ENCODE measurements at places on chromosomes 6 and 20.

DNA sequence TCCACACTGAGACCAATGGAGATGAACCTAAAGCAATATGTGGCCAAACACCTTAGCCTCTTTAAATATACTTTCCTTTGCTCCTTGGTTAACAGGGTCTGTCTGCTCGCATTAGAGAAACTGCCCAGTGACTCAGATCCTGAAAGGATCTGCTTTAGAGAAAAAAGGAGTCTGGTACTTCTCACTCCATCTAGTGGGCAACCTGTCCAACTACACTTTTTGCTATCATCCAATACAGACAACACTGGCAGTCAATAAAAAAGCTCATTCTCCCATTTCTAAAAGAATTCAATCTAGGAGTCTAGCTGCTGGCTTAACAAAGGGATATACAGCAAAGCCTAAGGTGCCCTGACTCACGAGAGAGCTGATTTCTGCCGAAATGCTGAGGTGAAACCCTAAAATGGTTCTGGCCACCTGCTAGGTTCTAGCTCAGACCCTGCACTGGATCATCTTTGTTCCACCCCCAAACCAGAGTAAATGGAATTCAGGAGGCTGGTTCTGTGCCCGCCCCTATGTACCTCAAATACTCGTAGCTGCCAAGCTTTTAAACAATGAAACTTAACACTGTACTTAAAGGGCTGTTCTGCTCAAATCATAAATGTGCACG lies 11.5 kb downstream of the GNL1 start:
- peak; percentile 82 for DNase-seq

GRCh38 chr6:44367681-44368080 lies 19.8 kb upstream of the CDC5L start:
- no peak for DNase-seq

- DNase-seq = no peak
Observed at GRCh38 chr6:82511546-82511945, 147.9 kb downstream of the TPBG start.

GRCh38 chr6:51800603-51801002 lies 286.8 kb downstream of the PKHD1 start:
- no peak for DNase-seq

DNA sequence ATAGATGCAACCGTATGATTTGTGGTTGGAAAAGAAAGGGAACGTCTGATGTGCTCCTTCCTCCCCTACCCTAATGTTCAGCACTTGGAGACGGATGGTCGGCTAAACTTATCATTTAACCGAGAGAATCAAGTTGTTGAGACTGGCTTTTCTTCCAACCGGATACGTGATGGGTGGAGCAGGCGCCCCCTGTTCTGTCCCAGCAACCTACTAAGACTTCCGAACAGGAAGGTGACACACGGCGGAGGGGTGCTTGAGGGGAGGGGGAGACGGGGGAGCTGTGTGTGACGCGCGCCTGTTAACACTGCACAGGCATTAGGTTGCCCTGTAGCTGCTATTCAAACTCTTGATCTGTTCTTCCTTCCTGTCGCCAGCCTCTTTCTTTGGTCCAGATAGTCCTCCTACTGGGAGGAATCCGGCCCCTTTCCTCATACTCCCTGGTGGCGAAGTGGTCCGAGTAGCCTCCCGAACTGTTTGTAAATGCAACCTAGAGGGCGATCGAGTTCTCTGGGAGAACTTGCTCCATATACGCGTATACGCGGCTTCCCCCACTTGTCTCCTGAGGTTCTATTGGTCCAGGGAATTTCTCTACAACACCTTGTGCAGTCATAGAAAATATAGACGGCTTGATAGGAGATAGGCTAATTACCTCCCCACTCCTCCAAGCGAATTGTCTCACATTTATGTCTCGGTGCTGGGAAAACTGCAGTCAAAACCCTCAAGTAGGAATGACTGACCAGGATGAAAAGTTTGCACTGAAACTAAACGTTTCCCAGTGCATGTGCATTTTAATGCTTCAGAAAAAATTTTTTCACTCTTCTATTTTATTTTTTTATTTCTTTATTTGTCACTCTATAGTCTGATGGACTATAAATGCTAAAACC lies 126.0 kb upstream of the SLC2A12 start:
- DNase-seq = peak; percentile 95

DNA sequence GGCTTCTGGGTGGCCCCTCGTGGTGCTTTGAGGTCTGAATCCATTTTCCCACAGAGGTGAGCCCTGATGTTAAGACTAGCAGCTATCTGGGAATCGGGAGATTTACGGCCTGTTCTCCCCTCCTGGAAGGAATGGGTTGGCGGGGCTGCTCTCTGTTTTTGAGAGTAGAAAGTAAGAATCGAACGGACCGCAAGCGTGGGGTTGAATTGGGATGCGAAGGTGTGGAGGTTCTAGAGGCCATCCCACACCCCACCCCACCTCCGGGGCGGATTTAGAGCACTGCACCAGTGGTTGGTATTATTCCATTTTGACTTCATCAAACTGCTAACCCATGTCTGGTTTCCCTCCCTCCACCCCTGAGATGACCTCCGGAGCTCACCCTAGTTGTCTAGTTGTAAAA lies 11.5 kb downstream of the PYGB start:
- no peak for DNase-seq

- no peak for DNase-seq
Observed at GRCh38 chr6:109389650-109390274, 7.5 kb upstream of the CD164 start.

DNA sequence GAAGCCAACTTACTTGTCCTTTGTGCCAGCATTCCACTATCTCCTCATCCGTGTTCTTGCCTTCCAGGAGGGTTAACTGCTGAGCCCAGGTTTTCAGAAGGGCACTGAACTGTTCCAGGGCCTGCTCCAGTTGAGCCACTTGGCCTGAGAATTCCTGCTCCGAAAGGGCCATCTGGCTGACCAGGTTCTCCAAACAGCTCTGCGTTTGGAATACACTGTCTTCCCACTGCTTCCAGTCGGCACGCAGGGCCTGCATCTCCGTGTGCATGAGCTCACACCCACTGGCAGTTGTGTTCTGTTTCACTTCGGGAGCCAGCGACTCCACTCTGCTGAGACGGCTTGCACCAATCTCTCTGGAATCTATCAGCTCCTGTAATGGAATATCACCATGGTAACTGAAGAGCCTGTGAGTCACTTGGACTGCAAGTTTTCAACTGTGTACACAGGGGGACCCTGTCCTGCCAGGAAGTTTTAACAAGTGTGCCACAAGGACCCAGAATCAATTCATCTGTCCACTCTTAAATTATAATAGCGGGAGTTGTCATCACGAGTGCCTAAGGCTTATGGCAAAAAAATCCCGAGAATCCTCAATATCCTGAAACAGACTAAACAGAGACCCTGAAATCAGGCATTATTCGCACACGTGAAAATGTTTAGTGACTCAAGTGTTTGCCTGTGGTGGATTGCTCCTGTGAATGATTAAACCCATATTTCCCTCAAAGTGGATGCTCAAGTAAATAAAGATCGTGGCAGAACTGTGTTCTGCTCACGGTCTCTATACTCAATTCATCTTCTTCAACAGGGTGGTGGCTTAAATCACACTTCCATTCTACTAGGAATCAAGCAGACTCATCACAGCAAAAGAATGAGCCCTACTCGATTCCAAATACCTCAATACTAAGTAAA lies 255.9 kb downstream of the SYNE1 start:
- DNase-seq = peak; percentile 100

DNA sequence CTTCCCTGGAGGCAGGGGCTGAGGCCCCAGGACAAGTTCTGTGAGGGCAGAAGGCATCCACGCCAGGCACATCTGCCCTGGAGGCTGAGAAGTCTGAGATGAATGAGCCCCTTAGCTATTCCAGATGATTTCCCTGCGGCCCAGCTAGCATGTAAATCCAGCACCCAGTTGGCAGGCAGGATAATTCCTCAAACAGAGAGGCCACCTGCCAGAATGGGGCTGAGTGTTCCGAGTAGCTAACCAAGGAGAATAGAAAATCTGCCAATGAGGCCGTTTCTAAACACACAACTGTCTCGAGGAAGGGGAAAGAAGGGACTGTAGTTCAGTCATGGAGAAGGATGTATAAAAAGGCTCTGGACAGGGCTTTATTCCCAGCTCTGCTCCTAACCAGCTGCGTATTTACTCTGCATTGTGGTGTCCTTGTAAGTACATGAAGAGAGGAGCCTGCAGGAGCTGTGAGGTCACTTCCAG lies 211.4 kb upstream of the CDYL start:
- DNase-seq = no peak

DNA sequence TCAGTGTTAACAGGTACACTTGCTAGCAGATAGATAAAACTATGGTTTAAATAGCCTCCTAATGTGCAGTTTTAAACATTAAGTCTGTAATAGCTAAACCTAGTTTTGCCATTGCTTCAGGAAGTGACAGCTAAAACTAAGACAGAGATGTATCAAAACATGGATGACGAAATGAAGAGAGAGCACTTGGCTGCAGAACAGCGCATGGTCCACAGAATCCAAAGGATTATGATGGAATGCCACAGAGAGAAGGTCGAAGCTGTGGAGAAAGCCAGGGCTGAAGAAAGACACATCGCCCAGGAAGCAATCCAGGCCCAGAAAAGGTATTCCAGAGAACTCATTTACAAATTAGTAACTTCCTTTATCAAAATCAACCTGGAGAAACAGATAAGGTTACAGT lies 11.6 kb downstream of the C6orf163 start:
- no peak for DNase-seq

- no peak for DNase-seq
Observed at GRCh38 chr6:14750059-14750661, 495.7 kb upstream of the JARID2 start.

DNA sequence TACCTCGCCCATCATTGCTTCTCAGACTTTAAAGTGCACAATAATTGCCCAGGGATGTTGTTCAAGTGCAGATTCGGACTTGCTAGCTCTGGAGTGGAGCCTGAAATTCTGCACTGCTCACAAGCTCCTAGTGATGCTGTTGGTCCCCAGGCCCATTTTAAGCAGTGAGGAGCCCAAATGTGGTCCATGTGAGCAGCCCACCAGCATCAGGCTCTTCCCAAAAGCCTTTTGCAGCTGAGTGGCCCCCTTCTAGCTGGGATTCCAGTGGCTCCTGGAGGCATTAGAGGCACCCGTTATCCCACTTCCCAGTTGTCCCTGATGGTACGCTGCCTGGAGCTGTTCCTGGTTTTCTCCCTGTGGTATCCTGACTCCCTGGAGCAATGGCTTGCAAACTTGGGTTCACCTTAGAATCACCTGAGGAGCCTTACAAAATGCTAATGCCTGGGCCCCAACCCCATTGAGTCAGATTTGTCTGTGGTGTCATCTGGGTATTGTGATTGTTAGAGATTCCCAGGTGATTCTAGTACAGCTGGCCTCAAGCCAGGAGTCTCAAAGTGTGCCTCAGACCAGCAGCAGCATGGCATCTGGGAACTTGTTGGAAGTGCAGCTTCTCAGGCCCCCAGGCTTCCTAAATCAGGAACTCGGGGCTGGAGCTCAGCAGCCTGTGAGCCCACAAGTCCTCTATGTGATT lies 186.9 kb upstream of the SLC24A3 start:
- no peak for DNase-seq

DNA sequence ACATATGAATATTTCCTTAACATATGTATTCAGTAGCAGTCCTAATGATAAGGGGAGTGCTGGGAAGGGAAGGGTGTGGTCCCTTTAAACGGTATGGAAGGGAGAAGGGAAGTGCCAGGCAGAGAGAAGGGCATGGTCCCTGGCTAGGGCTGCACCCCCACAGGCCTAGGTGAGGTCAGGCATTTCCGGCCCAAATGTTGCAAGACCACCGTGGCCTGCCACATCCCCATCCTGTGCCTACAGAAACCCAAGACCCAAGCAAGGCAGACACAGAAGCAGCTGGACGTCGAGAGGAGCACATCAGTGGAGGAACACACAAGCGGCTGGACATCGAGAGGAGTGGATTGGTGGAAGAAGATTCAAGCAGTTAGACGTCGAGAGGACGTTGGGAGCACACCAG lies 5.9 kb downstream of the RRAGD start:
- DNase-seq = no peak

- DNase-seq = peak; percentile 41
Observed at GRCh38 chr6:27280540-27281000, 31.5 kb downstream of the POM121L2 start.

- DNase-seq = peak; percentile 53
Observed at GRCh38 chr6:149484733-149485700, at the start of gene ZC3H12D. Gene ZC3H12D, minus strand, starts transcription at chr6:149485014. Its CDS starts 10,471 bp downstream, at chr6:149474543.

DNA sequence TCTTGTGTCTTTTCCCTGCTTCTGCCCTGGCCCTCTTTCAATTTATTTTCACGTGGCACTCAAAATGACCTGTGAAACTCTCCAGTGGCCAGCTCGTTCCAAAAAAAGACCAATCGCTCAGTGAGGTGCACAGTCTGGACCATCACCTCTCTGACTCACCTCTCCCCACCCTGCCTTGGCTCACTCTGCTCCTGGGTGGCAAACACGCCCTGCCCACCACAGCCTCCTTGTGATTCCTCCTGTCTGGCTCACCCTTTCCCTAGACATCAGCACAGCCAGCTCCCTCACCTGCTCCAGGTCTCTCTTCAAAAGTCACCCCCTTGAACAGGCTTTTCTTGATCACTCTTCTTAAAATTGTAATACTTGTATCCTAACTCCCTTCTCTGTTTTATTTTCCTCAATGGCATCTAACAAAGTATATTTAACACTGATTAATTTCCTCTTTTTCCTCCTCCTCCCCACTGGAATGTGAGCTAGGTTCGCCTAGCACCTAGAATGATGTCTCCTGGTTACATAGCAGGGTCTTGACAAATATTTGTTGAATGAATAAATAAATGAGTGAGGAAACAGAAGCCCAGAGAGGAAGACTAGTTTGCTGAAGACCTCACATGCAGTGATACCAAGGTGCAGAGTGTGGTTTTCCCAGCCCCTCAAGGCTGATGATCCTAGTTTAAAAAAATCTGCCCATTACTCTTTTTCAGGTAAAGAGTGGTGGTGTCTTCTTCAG lies 109.0 kb downstream of the GJA10 start:
- no peak for DNase-seq

- no peak for DNase-seq
Observed at GRCh38 chr6:4861564-4861963, 85.4 kb downstream of the CDYL start.

Data from mesenchymal stem cell (in vitro differentiated cells and primary cell).